ENCODE measurements at places on chromosomes 4 and X.

DNA sequence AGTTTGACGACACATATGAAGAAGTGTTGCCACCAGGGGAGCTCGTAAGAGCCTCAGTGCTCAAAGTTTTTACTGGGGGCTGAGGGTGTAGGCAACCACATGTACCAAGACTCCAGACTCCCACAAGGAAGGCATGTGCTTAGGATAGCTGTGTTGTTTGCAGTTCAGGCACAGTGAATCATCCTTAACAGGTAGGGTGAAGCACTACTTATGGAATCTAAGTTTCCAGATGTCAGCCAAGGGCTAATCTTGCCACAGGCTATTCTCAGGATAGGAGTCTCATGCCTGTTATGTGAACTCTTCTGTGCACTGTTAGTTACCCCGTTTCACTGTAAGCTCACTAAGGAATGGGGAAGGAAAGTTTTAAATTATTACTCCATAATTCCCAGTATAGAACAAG, 202.6 kb downstream of the TMA16 start:
- no peak for DNase-seq

GRCh38 chr4:53208753-53209152, 157.1 kb downstream of the SCFD2 start:
- no peak for DNase-seq

GRCh38 chrX:1794586-1794985, 179.7 kb downstream of the ASMT start:
- no peak for DNase-seq

DNA sequence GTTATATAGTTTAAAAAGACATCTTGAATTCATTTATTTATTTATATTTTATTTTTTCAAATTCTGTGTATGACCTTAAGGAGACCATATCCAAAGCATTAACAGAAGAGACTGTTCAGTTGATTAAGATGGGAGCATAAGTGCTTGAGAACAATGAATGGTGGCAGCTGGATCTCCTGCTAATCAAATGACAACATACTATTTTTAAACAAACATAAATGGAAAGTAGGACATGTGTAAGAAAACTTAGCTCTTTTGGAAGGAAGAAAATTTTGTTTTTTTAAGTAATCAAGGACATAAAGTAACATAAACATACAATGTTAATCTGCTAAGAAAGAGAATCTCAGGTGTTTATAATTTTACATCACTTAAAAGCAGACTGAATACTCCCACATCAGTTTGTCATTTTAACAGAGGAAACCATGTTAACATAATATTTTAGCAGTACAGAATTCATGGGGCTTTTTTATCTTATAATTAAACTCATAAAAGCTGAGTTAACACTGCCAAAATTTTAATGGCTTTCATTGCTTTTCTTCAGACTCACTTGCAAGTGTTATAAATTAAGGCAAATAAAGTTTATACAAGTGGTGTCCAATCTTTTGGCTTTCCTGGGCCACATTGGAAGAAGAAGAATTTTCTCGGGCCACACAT, 95.1 kb downstream of the MAD2L1 start:
- no peak for DNase-seq

- DNase-seq: no peak
Measured at GRCh38 chr4:82773057-82773456, 25.5 kb downstream of the SCD5 start.

GRCh38 chr4:87150498-87151261, 69.7 kb downstream of the KLHL8 start:
- DNase-seq: peak; percentile 92

DNA sequence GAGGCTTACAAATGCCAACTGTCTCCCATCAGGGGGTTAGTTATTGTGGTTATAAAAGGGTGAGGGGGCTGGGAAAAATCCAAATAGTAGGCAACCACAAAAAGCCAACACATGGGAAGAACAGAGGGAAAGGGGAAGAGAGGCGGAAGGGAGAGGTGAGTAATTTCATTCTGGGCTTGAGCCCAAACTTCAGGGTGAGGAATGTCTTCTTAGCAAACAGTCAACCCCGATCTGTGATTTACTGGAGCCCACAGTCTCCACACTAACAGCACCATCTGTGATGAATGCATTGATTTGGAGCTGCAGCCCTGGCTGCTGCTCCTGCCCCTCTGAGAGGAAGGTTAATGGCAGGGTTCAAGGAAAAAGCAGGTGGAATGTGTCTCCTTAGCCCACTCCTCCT, 162.2 kb upstream of the GPR101 start:
- DNase-seq: no peak
